ENCODE measurements at places on chromosomes 6 and 20. TPM values are rescaled to one million over a fixed set of nuclear protein-coding genes. Genes with fewer than 3 reads are reported as not detected.
A peak's percentile ranks its signal among the peaks of the same experiment; 100 is the strongest.

DNA sequence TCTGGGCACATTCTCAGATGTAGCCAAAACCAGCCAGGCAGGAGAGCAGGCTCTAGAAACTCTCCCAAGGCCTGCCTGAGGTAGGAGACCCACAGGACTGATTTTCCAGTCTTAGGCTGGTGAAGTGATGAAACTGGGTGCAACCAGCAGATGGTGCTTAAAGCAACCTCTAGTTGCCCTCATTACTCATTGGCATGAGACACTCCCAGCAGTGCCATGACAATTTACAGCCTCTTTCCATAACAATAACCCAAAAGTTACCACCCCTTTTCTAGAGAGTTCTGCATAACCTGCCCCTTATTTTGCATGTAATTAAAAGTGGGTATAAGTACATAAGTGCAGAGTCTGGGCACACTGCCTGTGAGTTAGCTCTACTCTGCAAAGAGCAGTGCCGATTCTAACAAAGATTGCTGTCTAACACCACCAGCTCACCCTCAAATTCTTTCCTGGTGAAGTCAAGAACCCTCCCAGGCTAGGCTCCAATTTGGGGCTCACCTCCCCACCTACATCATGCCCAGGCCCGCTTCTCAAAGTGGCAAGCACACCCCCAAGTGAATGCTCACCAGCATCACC lies 14.4 kb upstream of the GPR6 start:
- no peak for DNase-seq

GLP1R gene
- 0.52 TPM for total RNA-seq

GRCh38 chr6:14456941-14457340 lies 339.4 kb downstream of the CD83 start:
- DNase-seq = no peak

DNA sequence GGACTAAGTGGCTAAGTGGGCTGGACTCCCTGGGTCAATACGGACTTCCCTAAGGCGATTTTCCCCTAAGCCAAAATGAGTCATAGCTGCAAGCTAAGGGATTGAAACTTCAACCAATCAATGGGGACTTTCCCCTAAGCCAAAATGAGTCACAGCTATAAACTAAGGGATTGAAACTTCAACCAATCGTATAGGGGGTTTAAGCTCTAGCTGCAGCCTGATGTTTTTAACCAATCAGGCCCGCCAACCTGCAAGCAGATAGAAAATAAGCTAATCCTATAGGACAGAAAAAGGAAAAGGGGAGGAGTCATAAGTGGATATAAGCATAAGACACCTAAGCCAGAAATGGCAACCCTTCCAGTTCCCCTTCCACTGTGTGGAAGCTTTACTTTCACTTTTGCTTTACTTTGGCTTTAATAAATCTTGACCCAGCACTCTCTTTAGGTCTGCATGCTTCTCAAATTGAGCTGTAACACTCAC lies 655.0 kb upstream of the HS3ST5 start:
- no peak for DNase-seq

DNA sequence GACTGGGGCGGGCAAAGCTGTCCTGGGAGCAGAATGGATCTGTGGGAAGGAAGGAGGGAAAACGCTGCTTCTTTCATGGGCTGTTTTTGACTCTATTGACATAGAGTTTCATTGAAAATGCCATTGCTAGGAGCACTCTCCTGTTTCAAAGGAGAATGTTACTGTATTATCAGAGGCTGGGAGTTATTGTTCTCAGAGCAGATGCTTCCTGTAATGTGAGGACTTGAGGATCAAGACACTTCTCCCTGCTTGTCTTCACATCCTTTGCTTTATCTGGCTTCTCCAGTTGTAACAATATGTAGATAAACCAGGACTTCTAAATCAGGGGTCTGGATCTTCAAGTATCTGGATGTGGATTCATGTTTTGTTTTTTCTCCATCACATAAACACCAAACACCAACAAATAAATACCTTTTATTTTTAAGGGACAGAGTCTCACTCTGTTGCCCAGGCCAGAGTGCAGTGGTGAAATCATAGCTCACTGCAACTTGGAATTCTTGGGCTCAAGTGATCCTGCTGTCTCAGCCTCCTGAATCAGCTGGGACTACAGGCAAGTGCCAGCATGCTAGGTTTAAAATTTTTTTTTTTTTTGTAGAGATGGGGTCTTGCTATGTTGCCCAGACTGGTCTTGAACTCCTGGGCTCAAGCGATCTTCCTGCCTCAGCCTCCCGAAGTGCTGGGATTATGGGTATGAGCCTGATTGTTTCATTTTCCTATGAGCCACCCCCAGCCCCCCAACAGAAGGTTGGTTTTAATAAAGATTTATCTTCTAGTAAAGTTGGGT lies 3.9 kb downstream of the CD109 start:
- DNase-seq = no peak

DNA sequence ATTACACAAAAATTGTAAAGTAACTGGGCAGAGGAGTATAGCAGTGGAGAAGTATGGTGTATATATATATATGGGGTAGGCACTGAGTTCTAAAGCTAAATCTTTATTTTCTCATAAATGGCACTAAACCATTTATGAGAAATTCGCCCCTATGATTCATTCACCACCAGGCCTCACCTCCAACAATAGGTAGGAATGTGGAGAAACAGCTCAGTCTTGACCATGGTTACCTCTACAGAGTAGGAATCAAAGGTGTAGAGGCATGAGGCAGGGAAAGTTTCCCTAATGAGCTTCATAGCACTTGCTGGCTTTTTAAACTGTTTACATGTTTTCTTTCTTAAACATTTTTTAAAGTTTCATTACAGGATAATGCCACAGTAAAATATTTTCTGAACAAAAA lies 36.9 kb upstream of the SUMO4 start:
- no peak for DNase-seq

DNA sequence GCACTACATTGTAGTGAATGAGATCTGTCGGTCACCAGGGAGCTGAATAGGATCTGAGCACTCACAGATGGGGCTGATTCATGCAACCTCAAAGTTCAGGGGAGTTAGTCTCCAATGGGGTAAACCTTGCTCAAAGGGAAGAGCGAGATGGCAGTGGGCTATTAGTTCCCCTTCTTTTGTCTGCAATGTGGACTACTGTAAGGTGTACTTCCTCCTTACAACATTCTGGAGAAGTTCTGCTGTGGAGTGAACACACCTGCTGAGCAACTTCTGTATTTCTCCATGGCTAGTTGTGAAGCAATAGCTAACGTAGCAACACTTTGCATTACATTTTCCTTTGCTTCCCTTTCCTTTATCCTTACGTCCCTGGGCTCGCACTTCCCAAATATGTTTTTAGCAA lies 134.3 kb upstream of the B3GAT2 start:
- no peak for DNase-seq

KCNS1 gene
- 0.24 TPM for total RNA-seq

- DNase-seq = no peak
These were observed 83.3 kb upstream of the DUSP22 start for GRCh38 chr6:208938-209337.

GRCh38 chr6:51992876-51993275 lies 94.5 kb downstream of the PKHD1 start:
- DNase-seq = no peak

GRCh38 chr20:39631557-39631956 lies 669.4 kb downstream of the DHX35 start:
- no peak for DNase-seq

TGM3 gene
- not detected for total RNA-seq

DNA sequence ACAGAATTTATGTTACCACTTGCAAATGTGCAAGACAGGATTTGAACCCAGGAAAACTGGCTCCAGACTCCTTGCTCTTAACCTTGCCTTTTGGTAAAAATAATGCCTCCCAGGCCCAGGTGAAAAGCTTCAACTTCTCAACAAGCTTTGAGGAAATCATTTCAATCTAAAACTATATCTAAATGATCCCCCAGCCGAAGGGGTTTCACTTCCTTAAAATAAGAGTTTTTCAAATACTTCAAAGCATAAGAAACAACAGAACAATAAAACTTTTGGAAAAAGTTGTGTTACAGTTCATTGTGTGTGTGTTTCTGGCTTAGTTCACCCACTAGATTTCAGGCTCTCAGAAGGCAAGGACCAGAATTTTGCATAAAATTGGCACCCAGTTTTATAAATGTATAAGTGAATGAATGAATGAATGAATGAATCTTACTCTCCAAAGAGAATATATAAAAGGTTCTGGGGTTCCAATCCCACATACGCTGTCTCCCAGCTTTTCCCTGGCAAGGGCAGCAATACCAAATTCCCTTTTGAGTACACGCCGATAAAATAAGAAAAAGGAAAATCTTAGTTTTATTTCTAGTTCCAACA lies 5.4 kb downstream of the OR2H2 start:
- DNase-seq = no peak

- no peak for DNase-seq
These were observed 18.2 kb downstream of the LINC00237 start for GRCh38 chr20:21087862-21088540.

DNA sequence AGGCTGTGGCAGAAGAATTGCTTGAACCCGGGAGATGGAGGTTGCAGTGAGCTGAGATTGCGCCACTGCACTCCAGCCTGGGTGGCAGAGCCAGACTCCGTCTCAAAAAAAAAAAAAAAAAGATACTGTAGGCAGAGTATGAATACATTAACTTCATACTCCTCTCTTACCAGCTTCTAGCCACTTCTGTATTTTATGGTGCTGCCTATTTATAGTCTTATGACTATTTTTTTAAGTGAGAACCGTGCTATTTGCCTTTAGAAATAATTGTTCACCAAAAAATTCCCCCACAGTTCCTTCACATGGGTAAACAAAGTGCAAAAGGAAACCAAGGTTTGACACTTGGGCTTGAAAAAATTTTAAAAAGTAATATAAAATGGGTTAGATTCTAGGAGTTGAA lies 1.5 kb upstream of the SNRNP48 start:
- no peak for DNase-seq

GRCh38 chr6:72420409-72420808 lies 201.5 kb upstream of the KCNQ5 start:
- DNase-seq = no peak

- DNase-seq = no peak
These were observed 217.1 kb downstream of the PRL start for GRCh38 chr6:22079783-22080182.

GRCh38 chr6:44162876-44163625 lies 4.4 kb downstream of the CAPN11 start:
- no peak for DNase-seq

DNA sequence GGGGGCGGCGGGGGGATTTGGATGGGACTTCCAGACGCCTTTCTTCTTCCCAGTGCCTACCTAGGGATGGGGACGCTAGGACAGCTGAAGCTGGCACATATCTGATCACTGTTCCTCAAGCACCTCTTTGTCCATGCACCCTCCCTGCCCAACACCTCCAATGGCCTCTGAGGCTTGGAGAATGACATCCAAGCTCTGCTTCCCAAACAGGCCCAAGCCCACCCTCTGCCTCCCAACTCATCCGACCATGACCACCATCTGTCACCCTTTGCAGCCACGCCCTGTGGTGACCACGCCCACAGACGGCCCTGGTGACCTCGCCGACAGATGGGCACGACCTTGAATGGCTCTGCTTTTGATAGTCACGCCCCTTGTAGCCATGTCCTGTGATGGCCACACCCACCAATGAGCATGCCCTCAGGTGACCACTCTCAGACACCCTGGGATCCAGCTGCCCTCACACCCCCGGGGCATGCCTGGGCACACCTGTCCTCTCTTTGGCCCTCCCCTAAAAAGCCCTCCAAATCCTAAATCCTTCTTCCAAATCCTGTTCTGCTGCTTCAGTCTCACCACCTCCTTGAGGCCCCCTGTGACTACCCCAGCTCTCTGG lies 51.0 kb downstream of the SSR1 start:
- DNase-seq = peak; percentile 35

DNA sequence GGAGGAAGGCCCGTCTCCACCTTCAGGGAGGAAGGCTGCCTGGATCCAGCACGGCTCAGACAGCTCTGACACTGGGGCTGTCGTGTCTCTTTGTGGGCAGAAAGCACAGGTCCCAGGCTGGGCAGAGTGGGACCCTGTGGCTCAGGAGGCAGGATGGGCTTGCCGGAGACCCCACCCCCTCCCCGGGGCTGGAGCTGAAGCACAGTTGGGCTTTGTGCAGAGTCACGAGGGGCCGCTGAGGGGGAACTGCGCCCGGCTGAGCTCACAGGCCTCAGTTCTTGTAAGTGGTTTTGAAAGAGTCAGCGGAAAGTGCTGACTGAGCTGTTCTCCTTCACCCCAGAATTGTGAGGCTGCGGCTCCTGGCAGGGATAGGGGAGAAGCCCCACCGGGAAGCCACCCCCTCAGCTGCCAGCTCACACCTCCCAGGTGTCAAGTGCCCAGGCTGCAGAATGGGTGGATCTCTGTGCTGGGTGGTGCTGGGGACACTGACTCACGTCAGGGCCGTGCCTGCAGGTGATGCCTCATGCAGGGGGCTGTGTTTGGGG lies 145.5 kb upstream of the RNF24 start:
- DNase-seq = peak; percentile 82

- no peak for DNase-seq
These were observed 1.1 kb upstream of the RNF182 start for GRCh38 chr6:13923527-13924145.

- DNase-seq = no peak
These were observed 8.1 kb upstream of the AKIRIN2 start for GRCh38 chr6:87710090-87710489.

DNA sequence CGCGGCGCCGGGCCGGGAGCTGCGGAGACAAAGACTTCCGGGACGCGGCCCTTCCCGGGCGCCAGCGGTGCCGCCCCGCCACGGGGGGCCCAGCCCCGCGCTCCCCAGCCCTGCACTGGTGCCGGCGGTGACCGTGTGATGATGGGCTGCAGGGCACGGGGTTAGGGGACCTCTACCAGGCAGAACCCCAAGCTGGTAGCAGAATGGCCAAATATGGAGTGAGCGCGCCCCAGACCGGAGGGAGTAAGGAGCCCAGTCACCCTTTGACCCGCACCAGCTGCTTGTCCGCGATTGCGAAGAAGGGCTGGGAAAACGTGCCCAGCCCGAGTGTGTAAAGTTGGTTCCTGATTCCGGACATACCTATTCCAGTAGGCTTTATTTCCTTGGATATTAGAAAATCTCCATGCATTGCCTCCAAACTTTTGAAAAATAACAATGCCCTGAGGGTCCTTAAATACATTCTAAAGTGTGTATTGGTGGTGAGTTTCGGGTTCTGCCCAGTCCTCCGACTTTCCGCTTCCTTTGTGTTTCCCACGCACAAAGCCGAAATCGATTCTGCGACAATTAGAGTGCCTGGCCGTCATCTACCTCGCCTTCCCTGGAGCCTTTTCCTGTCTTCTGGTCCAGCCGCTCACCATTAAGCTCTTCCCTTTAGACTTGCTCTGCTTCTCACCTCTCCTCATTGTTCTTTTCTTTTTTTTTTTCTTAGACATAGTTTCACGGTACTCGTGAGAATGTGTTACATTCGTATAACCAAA lies 1.1 kb downstream of the ABRACL start:
- peak; percentile 70 for DNase-seq

- peak; percentile 42 for DNase-seq
These were observed 15.9 kb upstream of the FYN start for GRCh38 chr6:111888928-111889695.

DNA sequence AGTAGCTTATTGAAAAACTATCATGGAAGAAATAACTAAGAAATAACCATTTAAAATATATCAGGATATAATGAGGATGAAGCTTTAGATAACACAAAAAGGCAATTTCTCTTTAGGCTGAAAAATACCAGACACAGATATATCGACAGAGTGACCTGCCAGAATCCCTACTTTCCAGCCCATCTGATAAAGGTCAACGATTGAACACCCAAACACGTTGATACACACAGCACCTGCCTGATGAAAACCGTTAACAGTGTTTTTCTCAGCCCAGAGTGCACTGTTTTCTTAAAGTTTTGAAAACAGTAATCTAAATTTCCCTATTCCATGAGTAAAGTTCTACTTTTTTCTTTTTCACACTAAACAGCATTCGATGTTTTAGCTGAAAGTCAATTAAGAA lies 143.1 kb upstream of the ESR1 start:
- no peak for DNase-seq

All from hepatocyte (in vitro differentiated cells).